T-helper 1 cell (primary cell): ENCODE measurements at places on chromosomes 3 and 15.

DNA sequence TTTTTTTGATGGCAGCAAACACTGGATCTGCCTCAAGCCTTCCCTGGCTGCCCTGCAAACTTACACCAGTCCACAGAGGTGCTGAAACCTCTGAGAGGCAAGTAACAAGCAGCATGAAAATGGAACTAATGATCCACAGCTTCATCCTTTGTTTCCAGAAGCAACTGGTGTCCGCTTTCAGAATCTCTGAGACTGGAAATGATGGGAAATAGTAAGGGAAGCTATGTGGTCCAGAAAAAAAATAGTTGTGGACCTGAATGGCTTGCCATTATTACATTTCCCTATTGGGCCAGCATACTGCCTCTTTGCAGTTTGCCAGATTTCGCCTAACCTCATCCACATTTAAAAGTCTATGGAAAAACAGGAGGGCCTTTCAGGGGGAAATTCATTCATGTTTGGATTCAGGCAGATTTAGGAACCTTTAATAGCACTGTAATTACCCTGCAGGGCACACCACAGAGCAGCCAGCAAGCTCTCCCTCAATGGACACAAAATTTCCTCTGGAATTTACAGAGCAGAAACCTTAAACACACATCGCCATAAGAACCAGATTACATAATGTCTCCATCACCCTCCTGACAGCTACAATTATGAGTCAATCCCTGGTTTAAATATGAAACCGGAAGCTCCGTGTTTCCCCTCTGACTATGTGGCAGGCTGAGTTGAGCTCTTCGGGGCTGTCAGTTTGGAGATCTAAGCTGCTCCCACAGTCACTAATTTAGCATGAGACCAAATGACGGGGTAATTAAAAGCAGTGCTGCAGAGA lies 134.4 kb downstream of the TMCO5A start:
- no peak for DNase-seq

- no peak for DNase-seq
These were observed 362.0 kb upstream of the TMCO5A start for GRCh38 chr15:37572401-37572800.

DNA sequence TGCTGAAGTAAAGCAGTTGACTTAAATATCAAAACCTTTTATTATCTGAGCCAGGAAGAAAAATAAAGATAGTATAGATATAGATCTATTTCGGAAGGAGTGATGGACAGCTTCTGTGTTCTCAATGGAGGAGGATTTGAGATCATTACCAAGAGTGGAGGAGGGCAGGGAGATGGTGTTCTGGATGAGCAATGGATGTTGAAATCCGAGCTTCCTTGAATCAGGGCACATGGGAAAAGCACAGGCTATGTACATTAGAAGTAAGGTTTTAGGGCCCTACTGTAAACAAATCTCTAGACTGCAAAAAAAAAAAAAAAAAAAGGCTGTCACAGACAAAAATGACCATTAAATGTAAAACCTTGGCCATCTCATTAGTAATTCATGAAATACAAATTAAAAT lies 43.2 kb downstream of the GTPBP8 start:
- no peak for DNase-seq

- DNase-seq, result no peak
These were observed 714.1 kb downstream of the NAALADL2 start for GRCh38 chr3:175573226-175573625.

DNA sequence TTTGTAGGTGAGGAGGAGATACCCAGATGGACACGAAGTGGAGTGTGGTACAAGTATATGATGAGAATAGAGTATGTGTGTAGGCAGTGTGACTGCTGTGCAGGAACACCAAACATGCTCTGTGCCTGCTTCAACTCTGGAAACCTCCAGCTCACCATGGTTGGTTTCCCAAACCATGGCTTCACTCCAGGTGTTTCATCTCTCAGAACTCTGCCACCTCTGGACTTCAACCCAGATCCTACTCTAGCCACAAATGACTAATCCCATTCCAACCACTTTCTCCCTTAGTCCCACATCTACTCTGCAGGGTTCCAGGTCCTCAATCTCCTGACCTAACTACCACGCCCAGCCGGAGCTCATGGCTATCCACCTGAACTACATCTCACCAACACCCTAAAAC lies 102.1 kb downstream of the RYK start:
- no peak for DNase-seq

- DNase-seq, result no peak
These were observed 2.2 kb downstream of the NXPE3 start for GRCh38 chr3:101781166-101781565.

- DNase-seq, result no peak
These were observed 27.3 kb downstream of the ARL8B start for GRCh38 chr3:5149306-5149880.

DNA sequence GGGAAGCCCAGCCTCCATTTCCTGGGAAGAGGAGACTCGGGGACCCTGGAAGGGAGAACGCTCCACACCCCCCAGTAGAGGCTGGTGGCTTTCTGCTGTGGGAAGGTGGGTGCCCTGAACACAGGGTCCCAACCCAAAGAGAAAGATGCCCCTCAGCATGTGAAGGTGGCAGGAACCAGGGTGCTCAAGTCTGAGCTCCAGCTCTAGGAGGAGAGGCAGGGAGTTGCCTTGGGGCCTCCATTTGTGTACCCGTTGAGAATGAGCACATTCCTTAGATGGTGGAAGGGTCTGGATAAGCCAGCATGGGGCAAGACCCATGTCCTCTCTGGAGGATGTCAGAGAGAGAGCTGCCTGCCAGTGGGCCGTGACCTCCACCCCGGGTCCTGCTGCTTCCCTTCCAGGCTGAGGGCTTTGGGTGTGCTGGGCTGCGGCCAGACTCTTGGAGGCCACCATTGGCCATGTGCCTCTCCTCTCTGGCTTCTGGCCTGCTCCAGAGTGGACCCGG lies 212.4 kb downstream of the TBC1D2B start:
- DNase-seq, result no peak

DNA sequence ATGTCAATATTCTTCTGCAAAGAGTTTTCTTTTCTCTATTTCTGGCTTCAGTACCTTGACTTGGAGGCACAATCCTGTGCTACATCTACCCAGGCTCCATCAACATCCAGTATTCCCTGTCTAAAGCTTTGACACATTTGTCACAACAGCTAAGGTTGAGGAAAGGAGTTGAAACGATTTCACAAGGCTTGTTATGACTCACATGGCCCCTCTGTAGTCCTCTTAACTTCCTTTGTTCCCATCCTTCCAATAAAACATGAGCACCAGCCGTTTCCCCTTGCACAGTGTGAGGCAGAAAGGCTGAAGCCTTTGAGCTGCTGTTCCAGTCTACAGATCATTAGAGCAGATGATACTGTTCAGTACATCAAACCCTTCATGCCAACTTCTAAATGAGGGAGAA lies 163.0 kb upstream of the TMCO5A start:
- no peak for DNase-seq

GRCh38 chr15:99508311-99508645 lies 57.5 kb upstream of the MEF2A start:
- DNase-seq, result no peak

DNA sequence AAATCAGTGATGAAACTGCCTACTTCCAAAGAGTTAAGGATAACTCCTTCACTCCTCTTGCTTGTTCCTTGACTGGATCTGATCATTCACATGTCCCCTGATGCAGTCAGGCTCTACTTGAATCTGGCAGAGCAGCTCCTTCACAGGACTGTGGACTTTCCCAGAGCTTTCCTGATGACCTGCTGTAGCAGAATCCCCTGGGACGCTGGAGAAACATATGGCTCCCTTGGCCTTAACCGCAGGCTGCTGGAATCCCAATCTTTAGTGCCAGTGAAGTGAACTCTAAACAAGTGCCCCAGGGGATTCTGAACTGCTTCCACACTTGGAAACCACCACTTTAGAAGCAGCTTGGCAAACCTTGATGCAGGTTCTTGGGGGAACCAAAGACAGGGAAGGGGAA lies 217.8 kb downstream of the CHST2 start:
- DNase-seq, result no peak

DNA sequence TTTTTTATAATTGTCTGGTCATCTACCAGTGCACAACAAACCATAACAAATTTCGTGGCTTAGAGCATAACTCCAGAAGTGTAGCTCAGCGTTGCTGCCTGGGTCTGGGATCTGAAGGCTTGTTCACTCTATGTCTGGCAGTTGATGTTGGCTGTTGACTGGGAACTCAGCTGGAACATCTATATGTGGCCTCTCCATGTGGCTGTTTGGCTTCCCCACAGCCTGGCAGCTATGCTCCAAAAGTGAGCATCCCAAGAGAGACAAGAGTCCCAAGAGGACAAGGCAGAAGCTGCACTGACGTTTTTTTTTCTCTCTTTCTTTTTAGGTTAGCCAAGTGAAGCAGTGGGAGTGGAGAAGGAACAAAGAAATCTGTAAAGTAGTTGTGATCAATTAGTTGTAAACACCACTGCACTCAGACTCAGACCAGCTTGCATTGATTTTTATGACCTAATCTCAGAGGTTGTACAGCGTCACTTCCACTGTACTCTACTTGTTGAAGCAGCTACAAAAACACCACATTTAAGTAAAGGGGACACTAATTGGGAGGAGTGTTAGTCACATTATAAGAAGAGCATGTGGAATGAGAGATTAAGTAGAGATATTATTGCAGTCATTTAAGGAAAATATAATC lies 2.5 kb upstream of the GPR176 start:
- no peak for DNase-seq

GRCh38 chr15:65986416-65986815 lies 117.1 kb downstream of the RAB11A start:
- DNase-seq, result no peak

DNA sequence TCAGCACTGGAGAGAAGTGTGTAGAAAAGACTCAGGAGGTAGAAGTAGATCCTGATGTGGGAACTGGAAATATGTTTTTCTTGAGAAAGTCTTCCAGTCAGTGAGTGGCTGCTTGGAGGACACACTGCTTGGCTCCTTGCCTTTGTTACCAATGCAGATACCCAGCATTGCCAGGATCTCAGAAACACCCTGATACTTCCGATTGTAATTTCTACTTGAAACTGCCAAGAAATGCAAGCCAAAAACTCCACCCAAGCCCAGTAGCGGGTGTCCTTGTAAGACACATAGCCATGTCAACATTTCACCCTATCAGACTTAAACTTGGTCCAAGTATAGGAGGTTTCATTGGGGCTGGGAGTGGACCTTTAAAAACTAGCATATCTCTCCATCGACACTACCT lies 141.8 kb downstream of the ALDH1A2 start:
- DNase-seq, result no peak

GRCh38 chr15:67100801-67101581 lies 35.6 kb downstream of the SMAD3 start:
- DNase-seq, result no peak

- DNase-seq, result no peak
These were observed 165.5 kb upstream of the CBLB start for GRCh38 chr3:106034313-106034712.

GRCh38 chr15:95265419-95265997 lies 1034.1 kb downstream of the MCTP2 start:
- no peak for DNase-seq

GRCh38 chr3:152113413-152113812 lies 155.3 kb upstream of the MBNL1 start:
- no peak for DNase-seq

GRCh38 chr15:101052681-101053121 lies 133.5 kb downstream of the LRRK1 start:
- no peak for DNase-seq

- peak; percentile 86 for DNase-seq
These were observed 600 bp upstream of the USP3 start for GRCh38 chr15:63503739-63504246.

GRCh38 chr15:78056714-78057269 lies 20.7 kb downstream of the TBC1D2B start:
- no peak for DNase-seq

DNA sequence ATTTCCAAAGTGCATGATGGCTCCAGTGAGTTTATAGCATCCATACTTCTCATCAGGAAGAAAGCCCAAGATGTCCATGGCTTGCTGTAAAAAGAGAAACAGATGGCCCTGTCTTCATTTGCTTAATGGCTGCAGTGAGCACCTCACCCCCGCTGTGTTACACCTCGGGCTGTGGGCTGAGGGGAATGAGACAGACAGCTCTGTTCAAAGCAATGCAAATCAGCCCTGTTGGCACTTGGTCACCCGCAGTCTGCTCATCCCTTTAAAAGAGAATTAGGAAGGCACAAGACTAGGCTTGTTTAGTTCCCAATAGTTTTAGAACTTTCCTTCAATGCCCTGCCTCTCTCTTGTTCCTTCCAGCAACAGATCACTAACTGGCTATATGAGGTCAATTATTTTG lies 25.2 kb downstream of the MYH15 start:
- DNase-seq, result no peak

DNA sequence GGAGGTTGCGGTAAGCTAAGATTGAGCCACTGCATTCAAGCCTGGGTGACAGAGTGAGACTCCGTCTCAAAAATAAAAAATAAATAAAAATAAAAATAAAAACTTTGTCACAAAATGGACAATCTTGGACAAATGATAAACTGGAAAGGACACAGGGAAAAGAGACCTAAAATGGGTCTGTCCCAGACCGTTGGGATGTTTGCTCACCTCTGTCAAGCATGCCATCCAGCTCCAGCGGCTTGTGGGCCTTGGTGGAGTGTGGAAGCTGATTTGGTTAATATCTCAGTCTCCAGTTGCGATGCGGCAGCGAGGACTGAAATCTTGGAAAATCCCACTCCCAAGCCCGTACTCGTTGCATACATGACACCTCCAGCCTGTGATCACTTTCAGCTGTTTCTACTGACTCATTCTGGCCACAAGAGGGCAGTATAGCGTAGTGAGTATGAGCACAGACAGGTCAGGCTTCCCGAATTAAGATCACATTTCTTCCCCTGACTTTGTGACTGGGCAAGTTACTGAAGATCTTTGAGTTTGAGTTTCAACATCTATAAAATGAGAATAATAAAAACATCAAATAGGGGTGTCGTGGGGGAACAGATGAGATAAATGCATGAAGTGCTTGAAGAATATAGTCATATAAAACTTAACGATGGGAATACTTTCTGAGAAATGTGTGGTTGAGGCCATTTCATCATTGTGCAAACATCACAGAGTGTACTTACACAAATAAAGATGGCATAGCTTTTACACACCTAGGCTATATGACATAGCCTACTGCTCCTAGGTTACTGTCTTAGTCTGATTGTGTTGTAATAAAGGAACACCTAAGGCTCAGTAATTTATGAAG lies 19.6 kb upstream of the MOBP start:
- DNase-seq, result peak; percentile 43

- no peak for DNase-seq
These were observed 138.7 kb downstream of the FOXP1 start for GRCh38 chr3:71444861-71445259.

DNA sequence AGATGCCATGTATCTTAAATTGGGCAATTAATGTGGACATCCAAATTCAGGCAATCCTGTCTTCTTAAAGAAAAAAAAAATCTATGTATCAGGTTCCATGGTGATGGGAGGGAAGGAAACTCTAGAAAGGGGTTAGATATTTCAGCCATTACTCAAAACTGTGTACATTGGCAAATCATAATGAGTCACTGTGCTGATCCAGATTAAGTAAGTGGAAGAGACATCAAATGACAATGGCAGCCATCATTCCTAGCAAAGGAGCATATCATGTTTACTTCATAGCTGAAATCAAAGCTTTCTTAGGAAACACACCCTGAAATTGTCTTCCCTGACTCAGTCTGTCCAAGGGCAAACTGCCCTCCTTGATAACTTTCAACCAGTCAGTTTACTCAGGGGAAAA lies 713.3 kb upstream of the GBE1 start:
- no peak for DNase-seq
